ENCODE measurements at places on chromosomes 4 and X.

DNA sequence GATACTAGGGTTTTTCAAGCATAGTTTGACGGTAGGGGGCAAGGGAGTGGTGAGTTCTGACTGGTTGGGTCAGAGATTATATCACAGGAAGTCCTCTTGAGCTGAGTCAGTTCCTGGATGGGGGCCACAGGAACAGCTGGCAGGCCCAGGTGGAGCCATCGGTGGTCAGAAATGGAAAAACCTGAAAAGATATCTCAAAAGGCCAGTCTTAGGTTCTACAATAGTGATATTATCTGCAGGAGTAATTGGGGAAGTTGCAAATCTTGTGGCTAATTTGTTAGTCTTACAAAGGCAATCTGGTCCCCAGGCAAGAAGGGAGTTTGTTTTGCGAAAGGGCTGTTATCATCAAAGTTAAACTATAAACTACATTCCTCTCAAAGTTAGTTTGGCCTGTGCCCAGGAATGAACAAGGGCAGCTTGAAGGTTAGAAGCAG, 159.3 kb downstream of the PTCHD1 start:
- DNase-seq = no peak

DNA sequence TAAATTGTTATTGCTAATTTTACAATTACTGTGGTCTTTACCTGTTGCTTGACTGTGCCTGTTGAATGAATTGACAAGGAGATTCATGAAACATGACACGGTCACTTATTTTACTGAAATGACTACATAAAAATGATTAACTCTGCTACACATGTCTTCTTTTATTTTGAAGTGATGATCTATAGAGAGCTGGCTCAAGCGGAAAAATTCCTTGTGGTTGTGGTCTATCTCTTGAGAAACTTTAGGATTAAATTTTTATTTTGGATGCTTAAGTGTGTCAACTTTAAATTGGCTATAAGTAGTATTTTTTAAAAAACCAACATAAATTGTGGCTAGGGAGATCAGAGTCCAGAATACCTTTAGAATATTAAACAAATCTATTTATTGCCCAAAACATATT, 131.8 kb upstream of the PITX2 start:
- no peak for DNase-seq

- DNase-seq = no peak
These were observed 90.3 kb downstream of the ATOH1 start for GRCh38 chr4:93918856-93919255.

- DNase-seq = no peak
These were observed 31.7 kb upstream of the ZNF41 start for GRCh38 chrX:47514533-47515235.

GRCh38 chr4:101224358-101225218, 122.7 kb downstream of the PPP3CA start:
- DNase-seq = no peak

- DNase-seq = no peak
These were observed 261.5 kb downstream of the GPC3 start for GRCh38 chrX:133723930-133724329.

DNA sequence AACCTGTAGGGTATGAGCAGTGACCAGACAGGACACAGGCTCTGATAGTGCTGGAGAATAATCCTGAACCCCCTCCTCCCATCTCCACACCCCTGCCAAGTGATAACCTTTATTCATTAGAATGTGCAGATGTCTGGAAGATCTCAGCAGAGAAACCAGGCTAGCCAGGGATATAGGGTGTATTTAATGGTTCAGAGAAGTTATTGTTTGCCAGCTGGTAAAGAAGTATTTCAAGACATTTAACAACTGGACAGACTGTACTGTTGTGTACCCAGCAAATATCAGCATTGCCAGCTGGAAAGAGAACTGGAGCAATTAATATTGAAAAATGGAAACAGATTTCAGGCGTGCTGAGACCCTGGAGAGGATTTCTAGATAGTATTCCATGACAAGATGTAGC, 94.5 kb downstream of the RASGEF1B start:
- no peak for DNase-seq

Data from T-helper 2 cell (primary cell).